Fibroblast of skin of abdomen (primary cell): ENCODE measurements at places on chromosomes 5 and 9.

DNA sequence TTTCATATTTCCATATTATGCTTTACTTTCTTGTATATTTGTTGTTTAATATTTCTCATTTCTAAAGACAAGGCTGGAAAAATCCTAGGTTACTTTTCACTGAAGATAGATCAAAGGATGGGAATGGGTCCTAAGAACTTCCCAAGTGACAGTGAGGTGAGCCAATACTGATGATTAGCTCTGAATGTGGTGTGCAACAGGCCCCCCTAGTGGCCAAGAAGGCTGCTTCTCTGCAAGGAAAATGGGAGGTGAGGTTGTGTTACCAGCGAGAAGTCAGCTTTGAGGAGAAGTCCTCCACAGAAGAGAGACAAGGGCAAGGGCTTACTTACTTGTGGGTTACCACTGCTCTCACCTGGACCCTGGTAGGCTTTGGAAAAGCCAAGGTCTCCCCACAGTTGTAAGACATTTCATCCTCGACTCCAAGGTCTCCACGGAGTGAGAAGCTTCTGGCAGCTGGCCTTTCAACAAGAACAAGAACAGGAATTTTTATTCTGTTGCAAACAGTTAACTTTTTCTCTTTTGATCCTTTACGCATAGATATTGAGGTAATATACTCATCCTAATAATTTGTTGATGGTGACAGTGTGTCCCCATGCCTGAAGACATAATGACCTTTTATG is 69.9 kb downstream of the MAMDC2 start:
- peak; percentile 59 for DNase-seq

DNA sequence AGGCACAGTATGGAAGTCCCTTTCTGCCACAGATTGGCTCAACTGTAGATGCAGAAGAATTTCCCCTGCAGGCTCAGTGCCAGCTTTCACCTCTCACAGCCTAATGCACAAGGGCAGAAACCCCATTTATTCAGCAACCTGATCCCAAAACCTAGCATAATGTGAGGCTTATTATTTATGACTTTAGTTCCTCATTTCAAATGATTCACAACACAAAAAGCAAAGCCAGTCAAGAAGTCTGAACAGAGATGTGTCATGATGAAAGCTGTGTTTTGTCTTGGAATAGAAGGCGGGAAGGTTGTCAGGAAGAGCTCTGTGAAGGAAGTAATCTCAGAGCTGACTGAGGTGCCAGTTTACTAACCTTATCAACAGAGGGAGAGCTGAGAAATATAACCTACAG is 369.7 kb downstream of the LRRC70 start:
- DNase-seq = no peak

GRCh38 chr5:131637694-131638093 is 2.7 kb upstream of the RAPGEF6 start:
- no peak for DNase-seq

DNA sequence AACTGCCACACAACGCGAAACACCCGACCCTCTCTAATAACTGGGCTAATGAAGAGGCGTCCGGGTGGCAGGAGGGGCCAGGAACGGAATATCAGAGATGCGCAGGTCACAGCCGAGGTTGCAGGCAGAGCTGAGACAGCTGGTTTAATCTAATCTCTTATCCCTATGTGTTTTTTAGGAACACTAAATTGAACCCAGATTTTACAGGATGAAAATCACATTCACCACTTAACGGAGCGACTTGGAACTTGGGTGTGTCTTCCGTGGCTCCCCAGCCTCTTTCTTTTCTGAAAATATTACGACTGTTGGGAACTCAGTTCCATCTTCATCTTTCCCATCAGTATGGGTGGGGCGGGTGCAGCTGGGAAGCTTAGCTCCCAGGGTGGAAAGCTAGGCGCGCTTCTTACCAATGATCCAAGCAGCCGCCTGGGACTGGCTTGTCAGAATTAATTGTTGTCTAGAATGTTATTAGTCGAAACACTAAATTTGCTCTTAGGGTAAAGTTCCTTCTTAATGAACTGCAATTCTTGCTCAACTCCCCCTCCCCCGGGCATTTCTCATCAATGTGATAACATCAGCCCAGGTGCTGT is 92.5 kb downstream of the IRX2 start:
- peak; percentile 16 for DNase-seq

GRCh38 chr5:163361450-163361849 is 75.9 kb upstream of the CCNG1 start:
- no peak for DNase-seq

DNA sequence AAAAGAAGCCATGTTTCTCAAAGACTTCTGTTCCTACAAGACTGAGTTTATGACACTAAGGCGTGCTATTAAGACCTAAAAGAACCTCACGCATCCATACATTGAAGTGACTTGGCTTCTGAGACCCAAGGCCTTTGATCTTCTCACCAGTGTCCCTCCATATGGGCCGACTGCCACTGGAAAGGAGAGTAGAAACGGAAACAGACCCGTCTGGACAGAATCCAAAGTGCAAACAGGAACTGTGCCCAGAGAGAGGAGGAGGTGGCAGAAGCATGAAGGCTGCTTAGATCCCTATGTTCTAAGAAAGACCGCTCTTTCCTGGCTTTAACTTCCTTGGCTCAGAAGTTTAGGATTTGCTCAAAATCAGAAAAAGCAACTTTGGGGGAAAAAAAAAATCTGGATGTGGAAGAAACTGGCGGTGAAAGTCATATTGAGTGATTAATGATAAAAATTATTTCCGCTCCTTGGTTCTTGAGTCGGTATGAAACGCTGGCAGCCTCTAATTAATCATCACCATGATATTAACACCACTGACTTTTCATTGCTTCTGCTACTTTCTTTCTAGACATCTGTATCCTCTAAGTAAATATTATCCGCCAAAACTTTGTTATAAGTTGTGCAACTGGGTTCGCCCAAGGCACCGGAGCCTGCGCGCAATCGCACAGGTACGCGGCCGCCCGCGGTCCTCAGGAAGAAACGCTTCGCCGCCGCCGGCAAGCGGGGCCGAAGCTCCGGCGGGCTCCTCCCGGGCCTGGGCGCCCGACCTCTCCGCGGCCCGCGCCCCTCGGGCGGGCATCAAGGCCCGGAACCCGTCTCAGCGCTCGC is 726 bp downstream of the DAP start:
- DNase-seq = peak; percentile 51

DNA sequence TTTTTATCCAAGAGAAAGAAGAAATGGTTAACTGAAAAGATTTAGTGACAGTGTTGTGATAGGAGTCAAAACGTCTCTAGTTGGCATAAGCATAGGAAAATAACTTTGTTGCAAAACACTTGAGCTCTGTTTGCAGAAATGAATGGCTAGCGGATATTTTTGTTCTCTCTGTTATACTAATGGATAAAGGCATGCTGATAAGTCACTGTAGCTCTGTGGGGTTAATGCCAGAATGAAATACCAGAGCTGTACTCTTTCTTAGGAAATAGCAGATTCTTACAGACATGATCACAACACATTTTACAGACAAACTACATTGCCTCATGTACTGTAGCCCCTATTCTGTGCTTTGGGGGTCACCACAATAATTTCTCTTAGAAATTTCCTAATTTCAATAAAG is 202.8 kb downstream of the DMRTA1 start:
- DNase-seq = peak; percentile 15

GRCh38 chr9:99878651-99879050 is 27.8 kb upstream of the STX17 start:
- DNase-seq = peak; percentile 37

GRCh38 chr5:76291305-76292077 is 111.6 kb upstream of the IQGAP2 start:
- DNase-seq = no peak

DNA sequence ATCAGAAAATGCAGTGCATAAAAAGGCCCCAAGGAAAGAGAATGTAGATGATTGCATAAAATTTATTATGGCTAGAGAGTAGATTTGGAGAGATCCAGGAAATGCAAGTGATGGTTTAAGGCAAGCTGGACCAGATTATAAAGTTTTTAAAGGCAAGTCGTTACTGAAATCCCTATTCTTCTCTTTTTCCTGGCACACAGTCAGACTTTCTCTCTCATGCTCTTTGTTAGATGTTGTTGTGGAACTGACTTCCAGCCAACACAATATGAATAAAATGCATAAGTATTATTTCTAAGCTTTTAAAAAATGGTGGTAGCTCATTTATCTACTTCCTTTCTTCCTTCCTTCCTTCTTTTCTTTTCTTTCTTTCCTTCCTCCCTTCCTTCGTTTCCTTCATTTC is 1085.4 kb upstream of the CDH6 start:
- no peak for DNase-seq

DNA sequence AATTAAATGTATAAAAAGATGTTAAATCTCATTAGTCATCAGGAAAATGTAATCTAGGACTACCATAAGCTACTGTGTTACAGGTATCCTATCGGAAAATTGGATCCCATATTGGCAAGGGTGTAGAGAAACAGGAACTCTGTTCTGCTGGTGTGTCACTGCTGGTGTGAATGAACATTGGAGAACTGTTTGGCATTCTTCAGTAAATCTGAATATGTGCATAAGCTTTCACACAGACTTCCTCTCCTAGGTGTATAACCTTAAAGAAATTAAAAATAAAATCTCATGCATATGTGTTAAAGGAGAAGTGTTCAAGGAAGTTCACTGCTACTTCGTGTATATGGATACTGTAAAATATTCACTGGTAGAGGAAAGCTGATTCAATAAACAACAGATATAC is 484.6 kb upstream of the TLE4 start:
- DNase-seq = no peak

- DNase-seq = peak; percentile 8
These were observed 672.9 kb downstream of the NR2F1-AS1 start for GRCh38 chr5:92907938-92908606.

GRCh38 chr5:175659546-175660253 is 1.8 kb downstream of the HRH2 start:
- DNase-seq = no peak

- no peak for DNase-seq
These were observed 11.9 kb upstream of the C5orf46 start for GRCh38 chr5:147918101-147918685.

GRCh38 chr5:113917997-113918396 is 404.5 kb downstream of the YTHDC2 start:
- no peak for DNase-seq

GRCh38 chr9:15349892-15350761 is 43.1 kb upstream of the TTC39B start:
- DNase-seq = no peak

DNA sequence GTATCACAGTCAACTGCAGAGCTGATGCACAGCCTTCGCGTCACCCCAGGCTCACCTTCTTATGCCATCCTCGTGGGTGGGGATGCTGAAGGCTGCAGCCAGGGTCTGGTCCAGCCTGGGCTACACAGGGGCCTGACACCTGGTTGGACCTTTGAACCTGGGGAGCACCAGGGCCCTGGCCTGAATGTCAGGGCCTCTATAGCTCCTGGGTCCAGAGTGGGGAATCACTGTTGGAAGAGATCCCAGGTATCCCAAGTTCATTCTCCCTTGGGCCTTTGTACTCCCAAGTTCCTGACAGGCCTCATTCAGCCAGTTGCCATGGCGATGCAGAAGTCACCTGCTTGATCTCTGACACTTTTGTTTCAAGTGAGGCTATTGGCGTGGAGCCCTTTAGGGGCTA is 43.8 kb downstream of the ZNF618 start:
- no peak for DNase-seq

- no peak for DNase-seq
These were observed 10.4 kb downstream of the RGS7BP start for GRCh38 chr5:64516216-64516615.

- DNase-seq = peak; percentile 39
These were observed 230.4 kb downstream of the DOCK8 start for GRCh38 chr9:445033-445432.

DNA sequence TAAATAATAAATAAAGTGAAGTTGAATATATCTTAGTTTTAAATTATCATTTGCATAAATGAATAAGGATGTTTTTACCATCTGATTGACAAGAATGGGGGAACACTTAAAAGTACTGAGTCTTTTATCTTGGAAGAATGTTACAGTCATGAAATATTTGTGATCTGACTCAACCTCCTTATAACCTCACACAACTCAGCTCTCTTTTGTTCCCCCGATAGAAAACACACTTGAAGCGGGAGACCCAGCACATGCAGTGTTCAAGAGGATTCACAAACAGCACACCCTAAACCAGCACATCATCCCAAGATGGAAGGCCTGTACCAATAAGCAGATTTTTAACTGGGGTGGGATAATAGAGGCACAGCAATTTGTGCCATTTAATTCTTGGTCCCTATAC is 15.5 kb downstream of the BAAT start:
- DNase-seq = peak; percentile 76

- DNase-seq = no peak
These were observed 77.4 kb upstream of the ADAMTS16 start for GRCh38 chr5:5062525-5063302.

- peak; percentile 90 for DNase-seq
These were observed 131.8 kb upstream of the CHD1 start for GRCh38 chr5:99060306-99061261.

GRCh38 chr9:84897362-84898094 is 228.0 kb downstream of the NTRK2 start:
- DNase-seq = no peak

DNA sequence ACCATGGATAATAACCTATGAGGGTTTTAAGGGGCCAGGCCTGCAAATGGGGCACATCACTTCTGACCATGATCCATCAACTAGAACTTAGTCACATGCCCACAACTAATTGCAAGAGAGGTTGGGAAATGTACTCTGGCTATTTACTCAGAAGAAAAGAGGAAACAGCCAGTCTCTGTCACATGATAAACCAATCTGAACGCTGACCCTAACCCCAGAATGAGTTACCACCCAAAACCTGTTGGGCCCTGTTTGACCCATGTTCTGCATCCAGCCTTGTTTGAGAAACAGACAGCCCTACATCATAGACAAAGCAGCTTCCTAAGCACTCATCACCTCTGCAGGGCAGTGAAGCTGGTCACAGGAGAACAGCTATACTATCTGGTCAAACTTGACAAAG is 5.8 kb downstream of the MACROH2A1 start:
- DNase-seq = no peak

- peak; percentile 71 for DNase-seq
These were observed 57.8 kb downstream of the TTC39B start for GRCh38 chr9:15249042-15249818.

GRCh38 chr9:136533775-136534157 is 12.1 kb downstream of the NOTCH1 start:
- DNase-seq = no peak

- no peak for DNase-seq
These were observed 63.9 kb upstream of the SUB1 start for GRCh38 chr5:32521481-32521880.

- DNase-seq = no peak
These were observed 79.2 kb downstream of the FREM1 start for GRCh38 chr9:14831074-14831473.

GRCh38 chr9:101265261-101265660 is 119.5 kb downstream of the BAAT start:
- no peak for DNase-seq

GRCh38 chr9:98256756-98257155 is 1.3 kb upstream of the TBC1D2 start:
- DNase-seq = no peak

GRCh38 chr9:129138476-129139232 is 27.4 kb downstream of the PTPA start:
- DNase-seq = peak; percentile 12
